ENCODE measurements at places on chromosomes 2 and 18.

GRCh38 chr2:122368576-122369243 is 613.3 kb downstream of the TSN start:
- DNase-seq = peak; percentile 5

- DNase-seq = no peak
Observed at GRCh38 chr2:10566018-10566417, 117.9 kb upstream of the ODC1 start.

DNA sequence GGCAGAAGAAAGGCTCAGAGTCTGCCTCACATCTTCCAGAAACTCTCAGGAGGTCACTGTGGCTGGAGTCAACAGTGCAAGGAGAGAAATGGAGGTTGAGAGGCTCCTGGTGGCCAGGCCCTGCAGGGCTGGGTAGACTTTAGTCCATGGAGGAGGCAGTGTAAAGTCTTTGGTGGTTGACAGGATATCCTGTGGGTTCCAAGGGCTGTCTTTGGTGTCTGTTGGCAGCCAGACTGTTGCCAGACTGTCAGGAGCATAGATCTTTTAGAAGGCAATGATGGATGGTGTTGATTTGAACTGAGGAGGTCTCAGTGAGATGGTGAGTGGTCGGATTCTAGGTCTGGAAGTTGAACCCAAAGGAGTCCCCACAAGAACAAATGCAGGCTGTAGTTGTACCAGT is 45.0 kb upstream of the SKOR2 start:
- DNase-seq = no peak

DNA sequence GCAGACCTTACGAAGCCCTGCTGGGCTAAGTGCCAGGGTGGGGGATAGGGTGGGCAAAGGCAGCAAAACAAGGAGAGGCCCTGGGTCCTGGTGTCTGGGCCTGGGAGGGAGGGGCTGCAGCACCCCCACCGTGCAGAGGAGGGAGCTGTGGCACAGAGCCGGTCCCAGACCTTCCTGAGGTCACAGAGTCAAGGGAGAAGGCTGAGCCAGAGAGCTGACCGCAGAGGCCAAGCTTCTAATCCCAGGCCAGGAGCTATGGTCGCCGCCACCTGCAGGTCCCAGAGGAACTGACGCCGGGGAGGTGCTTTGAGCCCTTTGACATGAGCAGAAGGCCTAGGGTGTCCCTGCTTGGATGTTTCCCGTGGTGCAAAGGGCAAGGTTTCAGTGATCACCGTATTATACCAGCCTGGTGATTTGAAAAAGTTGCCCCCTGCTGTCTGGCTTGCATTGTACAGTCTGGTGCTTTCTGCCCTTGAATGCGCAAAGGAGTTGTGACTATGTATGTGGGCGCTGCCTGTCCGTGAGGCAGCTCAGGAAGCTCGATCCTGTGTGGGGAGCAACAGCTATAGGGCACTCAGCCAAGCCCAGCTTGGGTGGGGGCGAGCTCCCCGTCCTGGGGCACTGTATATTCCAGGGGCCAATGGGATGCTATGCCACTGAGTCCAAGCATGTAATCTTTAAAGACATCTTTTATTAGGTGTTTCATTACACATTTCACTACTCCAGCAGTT is 44.3 kb downstream of the EDAR start:
- DNase-seq = no peak

DNA sequence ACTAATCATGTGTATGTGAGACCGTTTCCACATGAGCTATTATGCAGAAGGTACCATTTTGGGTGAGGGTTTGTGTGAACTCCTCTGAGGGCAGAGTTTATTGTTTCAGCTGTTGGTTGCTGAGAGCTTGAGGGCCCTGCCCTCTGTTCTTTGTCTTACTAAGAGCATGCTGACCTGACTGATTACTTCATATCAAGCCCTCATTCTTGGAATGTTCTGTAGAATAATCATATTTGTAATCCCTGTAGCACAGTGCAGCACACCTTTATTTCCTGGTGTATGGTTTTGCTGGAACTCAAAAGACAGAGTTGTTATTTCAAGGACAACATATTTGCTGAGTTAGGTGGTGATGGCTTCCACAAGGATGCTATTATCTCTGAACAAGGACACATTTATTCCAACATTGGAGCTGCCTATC is 118.5 kb downstream of the GALNT3 start:
- no peak for DNase-seq

- DNase-seq = no peak
Observed at GRCh38 chr18:37231251-37231650, 334.3 kb downstream of the CELF4 start.

DNA sequence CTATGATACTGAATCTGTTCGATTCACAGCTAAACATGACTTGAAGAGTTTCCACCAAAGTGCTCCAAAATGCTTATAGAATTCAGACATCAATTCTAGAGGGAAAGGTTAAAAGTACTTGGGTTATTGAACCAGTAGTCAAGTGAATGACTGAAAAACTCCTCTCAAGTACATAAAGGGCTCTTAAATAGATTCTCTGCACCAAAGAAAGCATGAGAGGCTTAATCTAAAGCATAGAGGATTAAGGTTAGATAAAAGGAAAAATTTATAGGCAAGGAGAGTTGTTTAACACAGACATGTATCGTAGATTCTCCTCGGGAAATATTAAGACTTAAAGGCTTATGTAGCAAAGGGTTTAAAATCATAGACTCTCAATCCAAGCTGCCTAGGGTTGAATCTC is 701.4 kb downstream of the ERBB4 start:
- no peak for DNase-seq

DNA sequence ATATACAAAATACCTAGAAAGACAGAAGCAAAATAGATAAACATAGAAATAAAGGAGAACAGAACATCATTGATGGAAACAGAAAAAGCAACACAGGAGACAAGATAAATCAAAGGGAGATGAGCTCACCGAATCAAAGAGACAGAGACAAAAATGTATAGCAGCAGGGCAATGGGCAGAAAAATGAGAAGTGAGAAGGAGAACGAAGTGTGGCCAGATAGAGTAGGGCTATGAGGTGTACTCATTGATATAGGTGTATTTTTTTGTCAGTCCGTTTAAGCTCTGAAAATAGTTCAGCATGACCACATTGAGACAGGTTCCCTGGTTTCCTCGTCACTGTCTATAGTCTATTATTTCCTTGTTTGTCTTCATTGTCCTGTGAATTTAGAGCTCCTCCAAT is 55.1 kb downstream of the SP100 start:
- DNase-seq = no peak

DNA sequence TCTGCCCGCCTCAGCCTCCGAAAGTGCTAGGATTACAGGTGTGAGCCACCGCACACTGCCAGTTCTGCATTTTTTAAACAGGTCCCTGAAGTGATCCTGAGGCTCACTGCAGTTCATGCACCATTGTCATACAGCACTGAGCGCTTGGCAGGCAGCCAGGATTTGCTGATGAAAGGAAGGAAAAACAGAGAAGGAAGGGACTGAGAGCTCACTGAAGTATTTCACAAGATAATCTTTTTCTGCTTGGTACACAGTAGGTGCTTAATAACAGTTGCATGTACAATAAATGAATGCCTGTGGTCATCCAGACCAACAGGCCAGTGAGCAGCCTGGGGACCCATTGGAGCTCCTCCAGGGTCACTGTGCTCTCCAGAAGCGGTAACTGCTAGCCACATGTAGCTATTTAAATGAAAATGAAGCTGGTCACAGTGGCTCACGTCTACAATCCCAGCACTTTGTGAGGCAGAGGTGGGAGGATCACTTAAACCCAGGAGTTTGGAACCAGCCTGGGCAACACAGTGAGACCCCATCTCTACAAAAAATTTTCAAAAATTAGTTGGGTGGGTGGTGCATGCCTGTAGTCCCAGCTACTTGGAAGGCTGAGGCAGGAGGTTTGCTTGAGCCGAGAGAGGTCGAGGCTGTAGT is 33.1 kb upstream of the SMAD7 start:
- DNase-seq = peak; percentile 66

DNA sequence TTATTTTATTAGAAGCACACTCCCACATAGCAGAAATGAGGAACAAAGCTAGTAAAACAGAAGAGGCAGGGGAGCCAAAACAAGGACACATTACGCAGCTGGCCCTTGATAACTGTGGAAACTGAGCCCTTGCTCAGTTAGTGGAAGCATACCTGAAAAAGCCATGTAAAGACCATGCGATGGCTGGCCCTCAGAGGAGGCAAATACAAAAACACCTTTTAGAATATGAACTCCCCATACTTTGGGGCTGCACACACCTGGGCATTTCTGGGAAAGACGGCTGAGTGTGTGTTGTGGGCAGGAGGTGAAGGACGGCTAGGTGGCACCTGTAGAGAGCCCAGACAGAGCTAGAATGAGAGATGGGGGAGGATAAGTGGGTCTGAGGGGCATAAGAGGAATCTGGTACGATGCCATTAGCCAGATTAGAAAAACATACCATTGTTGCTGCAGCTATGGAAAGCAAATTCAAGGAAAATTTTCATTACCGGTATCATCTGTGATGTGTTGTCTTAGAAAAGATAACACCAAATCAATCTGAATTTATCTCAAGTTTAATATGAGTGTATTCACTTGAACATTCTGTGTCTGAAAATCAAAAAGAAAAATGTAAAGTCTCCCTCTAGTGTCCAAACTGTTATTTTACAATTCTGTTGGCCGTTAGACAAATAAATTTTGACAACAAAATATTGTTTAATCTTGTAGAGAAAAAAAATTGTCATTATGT is 45.2 kb upstream of the SULT1C3 start:
- DNase-seq = peak; percentile 43

DNA sequence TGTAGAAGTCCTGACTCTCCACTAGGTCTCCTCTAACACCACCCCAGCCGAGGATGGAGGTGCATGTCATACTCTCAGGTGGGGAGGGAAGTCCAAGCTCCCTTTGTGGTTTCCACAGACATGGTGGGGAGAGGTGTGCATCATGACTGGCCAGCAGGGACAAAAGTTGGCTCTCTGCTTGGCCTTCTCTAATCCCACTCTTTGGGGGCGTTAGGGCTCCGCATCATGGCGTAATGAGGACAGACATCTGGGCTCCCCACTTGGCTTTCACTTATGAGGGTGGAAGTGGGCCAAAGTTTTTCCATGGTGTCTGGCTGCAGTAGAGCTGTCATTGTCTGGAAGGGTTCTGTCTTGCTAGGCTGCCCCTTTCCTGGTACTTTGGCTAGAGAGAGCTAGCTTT is 80.7 kb upstream of the DAPL1 start:
- no peak for DNase-seq

DNA sequence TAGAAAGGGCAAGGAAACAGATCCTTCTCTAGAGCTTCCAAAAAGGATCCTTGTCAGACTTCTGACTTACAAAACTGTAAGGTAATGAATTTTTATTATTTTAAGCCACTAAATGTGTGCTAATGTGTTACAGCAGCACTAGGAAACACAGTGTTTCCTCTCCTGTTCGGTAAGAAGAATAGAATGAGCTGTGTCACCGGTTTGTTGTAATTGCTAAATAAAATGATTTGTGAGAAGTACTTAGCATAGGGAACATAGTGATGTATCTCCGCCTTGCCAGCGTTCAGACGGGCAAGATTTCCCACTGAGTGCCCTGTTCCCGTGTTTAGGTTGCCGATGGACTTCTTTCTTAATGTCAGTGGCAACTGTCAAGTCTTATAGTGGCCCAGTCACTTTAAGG is 57.6 kb downstream of the SPATS2L start:
- DNase-seq = no peak

GRCh38 chr2:231037731-231038482 is 584 bp downstream of the C2orf72 start:
- DNase-seq = no peak

DNA sequence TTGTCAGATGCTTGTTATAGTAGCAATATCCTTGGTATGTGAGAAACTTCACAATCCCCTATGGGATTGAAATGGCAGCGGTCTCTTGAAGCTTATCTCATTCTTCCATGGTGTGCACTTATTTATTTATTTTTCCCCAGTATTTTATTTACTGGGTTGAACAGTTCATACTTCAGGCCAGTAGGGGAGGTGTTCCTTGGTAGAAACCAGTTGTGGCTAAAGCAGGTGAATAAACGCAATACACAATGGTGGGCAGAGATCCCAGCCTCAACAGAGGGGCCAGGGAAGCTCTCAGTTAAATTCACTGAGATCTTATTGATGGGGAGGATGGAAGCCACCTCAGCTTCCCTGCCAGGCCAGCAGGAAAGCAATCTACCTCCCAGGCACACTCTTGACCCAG is 93.7 kb upstream of the SRD5A2 start:
- DNase-seq = no peak

- DNase-seq = no peak
Observed at GRCh38 chr2:190519975-190520767, 14.4 kb downstream of the NEMP2 start.

- no peak for DNase-seq
Observed at GRCh38 chr2:215601990-215602721, 166.3 kb upstream of the FN1 start.
